HFFc6 (cell line): ENCODE measurements at places on chromosomes 4 and X.
A peak's percentile ranks its signal among the peaks of the same experiment; 100 is the strongest.

DNA sequence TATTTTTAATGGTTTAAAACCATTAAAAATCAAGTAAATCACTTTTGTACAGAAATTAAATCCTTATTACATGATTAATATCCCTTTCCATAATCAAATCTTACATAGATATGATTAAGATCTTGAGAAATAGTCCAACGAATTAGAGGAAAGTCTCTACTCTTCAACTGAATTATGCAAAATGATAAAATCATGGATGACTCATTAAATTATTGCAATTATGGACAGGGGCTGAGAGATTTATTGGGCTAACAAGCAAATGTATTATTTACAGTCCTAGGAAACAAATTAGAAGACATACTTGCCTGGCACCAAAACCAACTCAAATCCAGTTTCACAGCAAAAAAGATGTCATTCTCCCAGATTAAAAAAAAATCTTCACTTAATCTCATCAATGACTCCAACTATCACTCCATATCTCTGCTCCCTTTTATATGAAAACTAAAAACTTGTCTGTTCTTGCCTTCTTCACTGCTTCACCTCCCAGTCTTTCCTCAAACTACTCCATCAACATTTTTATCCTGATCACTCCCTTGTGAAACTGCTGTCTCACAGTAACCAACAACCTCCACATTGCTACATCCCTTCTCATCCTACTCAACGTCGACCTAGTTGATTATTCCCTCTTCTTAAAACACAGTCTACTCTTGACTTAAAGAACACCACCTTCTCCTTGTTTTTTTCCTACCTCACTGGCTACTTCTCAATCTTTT, 18.4 kb upstream of the DDX60 start:
- DNase-seq: no peak

DNA sequence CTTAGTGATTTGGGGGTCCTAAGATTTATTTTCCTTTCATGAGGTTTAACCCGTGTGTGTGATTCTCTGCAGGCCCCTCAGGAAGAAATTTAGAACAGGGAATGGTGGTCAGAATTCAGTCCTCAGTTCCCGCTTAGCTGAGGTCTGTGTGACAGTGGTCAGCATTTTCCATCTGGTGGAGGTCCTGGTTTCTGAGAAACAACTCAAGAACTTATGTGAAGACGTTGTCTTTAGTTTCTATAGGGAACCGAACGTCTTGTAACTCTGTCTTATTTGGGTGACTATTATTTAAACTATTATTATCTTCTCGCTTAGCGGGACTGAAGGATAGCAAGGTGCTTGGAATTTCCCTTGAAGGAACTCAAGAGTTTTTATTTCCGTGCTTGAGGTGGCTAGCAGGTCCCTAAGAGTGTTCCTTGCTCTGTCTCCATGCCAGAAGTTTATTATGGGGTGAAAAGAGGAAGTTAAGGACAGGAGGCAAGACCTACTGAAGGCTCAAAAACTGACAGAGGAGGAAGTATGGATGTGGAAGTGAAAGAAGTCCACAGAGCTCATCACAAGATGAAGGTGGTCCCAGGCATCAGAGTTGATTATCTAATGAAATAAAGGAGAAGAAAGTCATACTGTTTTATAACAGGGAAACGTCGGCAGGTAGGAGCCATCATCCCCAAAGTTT, 9.4 kb downstream of the MGST2 start:
- no peak for DNase-seq

- DNase-seq: no peak
Observed at GRCh38 chr4:190018201-190018920, 8.7 kb downstream of the FRG2 start.

- DNase-seq: no peak
Observed at GRCh38 chr4:169062897-169063244, 52.8 kb upstream of the CBR4 start.

DNA sequence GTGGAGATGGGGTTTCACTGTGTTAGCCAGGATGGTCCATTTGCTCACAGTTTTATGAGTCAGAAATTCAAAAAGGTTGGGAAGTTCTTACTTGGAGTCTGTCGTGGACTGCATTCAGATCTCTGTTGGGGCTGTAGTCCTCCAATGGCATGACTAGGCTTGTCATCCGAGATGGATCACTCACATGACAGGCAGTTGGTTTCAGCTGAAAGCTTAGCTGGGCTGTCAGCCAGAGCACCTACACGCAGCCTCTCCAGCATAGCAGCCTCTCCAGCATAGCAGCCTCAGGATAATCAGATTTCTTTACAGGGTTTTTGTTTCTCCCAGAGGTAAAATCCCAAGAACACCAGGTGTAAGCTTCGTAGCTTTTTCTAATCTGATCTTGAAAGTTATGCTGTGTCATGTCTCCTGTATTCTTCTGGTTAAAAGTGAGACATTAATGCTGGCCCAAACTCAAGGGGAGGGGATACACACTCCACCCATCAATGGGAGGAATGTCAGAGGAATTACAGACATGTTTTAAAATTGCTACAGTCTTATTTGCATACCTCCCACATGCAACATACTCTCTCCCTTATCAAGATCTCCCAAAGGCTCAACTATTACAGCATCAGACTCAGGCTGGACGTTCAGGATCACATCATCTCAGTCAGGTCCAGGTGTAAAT, 31.6 kb upstream of the SOD3 start:
- peak; percentile 22 for DNase-seq
